HTR-8/SVneo (cell line): ENCODE measurements at places on chromosomes 5 and 9.

DNA sequence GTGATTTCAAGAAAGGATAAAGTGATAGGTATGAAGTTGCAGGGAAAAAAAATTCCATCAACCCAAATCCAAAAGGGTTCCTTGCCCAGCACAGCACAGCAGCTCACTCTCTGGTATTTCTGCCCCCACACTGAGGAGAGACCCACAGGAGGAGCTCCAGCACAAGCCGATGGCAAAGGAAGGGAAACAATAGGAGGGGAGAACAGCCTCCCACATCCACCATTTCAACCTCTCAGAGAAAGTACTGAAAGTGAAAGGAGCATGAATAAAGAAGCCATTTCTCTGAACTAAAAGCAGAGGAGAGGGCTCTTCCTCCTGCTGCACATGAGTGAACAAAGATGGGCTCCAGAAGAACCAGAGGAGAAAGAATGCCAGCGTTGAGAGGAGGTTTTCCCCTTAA, 54.9 kb upstream of the ZSWIM6 start:
- peak; percentile 30 for DNase-seq

GRCh38 chr9:81776834-81777233, 87.5 kb upstream of the TLE1 start:
- no peak for DNase-seq

DNA sequence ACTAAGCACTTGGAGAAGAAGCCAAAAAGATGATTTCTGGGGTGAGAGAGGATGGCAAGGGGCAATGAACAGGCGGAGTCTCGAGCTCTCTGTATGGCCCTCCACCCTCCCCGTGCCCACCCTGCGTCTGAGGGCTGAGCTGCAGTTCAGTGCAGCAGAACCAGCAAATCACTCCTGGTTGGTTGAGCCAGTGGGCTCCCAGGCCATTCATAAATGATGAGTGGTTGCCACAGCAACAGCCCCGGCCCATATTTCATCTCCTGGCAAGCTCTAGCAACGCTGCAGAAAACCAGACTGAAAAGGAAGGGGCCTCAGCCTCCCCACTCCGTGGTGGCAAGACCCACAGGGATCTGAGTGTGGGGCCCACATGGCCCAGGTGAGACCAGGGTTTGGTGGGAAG, 93.8 kb upstream of the PPP1R26 start:
- no peak for DNase-seq

GRCh38 chr5:59126016-59126707, 543.3 kb downstream of the RAB3C start:
- no peak for DNase-seq

GRCh38 chr9:36517131-36517530, 55.6 kb upstream of the MELK start:
- DNase-seq = no peak
